NCI-H1105 treated with DMSO at 0.1 percent for 48 hours (cell line): ENCODE measurements at places on chromosomes 12 and 14.

DNA sequence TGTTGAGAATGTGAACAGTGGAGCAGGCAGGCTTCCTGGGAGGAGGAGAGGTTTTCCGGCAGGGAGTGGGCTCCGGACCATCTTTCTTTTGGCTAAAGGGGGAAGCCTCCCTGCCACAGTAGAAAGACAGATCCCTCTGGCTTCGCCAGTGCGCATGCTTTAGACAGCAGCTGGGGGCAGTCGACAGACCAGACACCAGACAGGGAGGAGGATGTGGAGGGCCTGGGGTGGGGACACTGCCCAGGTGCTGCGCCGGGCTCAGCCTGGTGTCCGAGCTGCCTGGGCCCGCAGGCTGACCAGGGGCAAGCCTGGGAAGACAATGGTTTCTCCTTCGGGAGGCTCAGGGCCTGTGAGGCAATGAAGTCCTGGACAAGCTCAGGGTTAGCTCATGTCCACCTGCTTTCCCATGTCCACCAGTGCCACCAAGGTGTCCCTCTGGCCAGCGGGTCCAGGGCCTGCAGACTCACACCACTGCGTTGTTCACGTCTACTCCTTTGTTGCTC lies 67.3 kb downstream of the PRIMA1 start:
- no peak for DNase-seq

DNA sequence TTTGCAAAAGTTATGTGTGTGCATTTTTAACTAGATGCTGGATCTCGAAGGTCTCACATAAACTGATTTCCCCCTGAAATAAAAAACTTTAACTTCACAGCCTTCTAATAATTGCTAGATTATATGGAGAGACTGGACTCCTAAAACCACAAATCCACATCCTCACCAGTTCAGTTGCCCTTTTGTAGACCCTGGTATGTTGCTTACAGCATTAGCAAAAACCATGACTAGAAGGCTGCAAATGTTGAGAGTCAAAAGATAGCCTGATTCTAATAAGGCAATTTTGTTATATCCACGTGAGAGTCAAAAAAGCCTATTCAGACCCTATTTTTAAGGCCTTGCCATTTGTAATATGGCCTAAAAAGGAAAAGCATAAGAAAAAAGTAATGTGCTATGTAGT lies 37.4 kb downstream of the RASSF8 start:
- DNase-seq: no peak

DNA sequence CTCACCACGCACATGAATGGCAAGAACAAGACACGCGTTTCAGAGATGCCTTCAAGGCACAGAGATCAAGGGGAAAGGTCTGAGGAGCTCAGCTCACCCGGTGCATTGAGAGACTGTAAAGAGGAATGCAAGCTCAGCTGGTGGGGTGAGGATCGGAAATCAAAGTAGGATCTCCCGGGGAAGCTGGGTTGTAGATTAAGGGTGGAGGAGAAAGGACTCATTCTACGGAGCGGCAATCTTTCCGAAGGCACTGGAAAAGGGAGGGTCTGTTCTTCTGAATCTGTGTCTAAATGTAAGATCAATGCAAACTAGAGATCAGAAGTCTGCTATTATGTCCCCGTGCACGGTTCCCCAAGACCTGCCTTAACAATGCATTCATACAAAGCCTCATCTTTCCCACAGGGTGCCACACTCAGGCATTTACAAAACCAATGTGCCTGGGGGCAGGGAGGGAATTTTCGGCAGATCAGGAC lies 41.6 kb upstream of the PYGL start:
- DNase-seq: no peak

GRCh38 chr14:36767603-36768281 lies 106.1 kb downstream of the PAX9 start:
- peak; percentile 71 for DNase-seq

- DNase-seq: no peak
Measured at GRCh38 chr14:61476105-61476753, 154.8 kb downstream of the PRKCH start.

DNA sequence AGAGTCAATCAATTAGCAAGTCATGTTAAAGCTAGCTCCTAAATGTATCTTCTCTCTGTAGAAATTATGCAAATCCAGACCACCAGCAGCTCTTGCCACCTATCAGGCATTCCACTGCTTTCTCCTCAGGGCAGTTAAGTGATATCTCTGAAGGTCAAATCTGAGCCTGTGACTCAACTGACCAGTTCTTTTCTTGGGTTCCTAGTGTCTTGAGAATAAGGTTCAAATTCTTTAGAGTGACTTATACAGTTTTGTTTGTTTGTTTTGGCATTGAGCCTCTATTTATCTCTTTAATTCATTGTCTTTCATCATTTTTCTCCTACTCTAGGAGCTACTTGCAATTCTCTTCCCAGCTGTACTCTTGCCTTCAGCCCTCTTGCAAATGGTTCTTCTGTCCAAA lies 2.5 kb upstream of the LRIG3 start:
- DNase-seq: no peak

GRCh38 chr12:40222247-40222646 lies 2.5 kb upstream of the LRRK2 start:
- DNase-seq: no peak

DNA sequence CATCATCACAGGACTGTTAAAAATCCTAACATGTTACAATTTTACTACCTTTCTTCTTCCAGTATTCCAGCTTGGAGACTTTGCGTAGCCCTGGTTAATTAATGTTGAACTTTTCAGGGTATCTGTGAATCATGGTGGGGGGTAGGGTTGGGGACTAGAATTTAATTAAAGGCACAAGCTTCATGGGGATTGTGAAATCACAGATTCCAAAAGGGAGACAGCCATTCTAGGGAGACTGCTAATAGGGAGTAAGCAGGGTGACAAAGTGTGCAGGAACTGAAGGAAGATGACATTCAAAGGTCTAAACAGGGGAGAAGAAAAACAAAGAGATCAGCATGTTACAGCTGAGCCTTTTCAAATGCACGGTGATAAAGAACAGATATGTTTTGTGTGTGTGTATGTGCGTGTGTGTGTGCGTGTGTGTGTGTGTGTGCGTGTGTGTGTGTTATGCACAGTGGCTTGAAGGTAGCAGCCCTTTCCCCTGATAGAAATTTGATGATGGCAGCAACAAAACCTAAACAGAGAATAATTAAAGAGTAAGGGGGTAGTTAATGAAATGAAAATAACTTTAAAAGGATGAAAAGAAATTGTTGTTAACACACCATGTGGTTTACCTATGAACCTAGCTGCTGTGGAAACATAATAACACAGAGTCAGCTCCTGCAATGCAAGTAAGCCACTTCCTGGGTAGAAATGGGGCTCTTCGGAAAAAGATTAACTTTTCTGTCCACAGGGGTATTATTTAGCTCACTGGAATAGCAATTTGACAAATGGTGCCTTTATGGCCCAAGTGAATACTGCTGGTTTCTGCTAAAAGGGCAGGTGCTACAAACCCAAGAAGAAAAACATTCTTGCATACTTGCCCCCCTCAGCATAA lies 581.7 kb downstream of the DIO2 start:
- DNase-seq: no peak

- DNase-seq: peak; percentile 98
Measured at GRCh38 chr14:77032844-77033621, 4.5 kb upstream of the IRF2BPL start.

- DNase-seq: no peak
Measured at GRCh38 chr14:99753225-99754140, 39.7 kb upstream of the EML1 start.

DNA sequence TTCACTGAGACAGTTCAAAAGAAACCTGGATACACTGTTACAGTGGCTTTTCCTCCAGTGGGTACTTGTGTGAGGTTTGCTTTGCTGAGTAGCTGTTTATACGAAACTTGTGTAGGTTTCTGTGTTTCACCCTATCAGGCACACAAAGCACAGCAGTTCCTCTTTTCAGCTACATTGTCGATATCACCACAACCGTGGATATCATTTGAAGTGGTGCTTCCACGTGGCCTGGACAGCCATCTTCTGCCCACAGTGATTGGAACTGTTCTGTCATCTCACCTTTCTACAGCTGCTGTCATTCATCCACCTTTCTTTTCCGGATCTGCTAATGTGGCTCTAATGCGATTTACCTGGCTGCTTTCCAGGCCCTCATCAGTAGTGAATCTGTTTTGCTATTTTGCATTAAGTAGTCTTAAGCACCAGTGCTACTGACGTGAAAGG lies 368.8 kb downstream of the SYT1 start:
- DNase-seq: peak; percentile 98

DNA sequence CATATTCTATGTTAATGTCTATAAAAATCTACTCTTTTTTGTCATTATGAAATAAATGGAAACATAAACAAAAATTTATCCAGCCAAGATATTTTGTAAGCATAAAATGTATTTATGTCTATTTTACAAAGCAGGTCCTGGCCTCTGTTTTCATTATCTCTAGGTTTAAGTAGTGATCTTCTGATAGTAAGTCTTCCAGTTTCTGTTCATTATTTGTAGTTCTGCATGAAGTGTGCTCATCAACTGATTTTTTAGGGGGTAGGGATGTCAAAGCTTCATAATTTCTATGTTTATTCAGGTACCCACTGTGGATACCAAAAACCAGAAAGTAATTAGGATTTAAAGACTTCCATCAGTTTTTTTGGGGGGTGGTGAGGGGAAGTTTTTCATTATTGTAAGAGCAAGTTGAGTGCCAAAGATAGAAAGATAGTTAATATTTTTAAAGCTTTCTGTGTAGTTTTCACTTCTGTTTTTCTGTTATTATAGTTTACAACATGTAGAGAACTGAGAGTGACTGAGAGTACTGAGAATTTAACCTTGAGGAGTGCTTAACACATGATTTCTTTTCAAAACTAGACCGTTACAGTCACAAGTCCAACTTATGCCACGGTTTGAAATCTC lies 30.6 kb upstream of the LMO3 start:
- no peak for DNase-seq

DNA sequence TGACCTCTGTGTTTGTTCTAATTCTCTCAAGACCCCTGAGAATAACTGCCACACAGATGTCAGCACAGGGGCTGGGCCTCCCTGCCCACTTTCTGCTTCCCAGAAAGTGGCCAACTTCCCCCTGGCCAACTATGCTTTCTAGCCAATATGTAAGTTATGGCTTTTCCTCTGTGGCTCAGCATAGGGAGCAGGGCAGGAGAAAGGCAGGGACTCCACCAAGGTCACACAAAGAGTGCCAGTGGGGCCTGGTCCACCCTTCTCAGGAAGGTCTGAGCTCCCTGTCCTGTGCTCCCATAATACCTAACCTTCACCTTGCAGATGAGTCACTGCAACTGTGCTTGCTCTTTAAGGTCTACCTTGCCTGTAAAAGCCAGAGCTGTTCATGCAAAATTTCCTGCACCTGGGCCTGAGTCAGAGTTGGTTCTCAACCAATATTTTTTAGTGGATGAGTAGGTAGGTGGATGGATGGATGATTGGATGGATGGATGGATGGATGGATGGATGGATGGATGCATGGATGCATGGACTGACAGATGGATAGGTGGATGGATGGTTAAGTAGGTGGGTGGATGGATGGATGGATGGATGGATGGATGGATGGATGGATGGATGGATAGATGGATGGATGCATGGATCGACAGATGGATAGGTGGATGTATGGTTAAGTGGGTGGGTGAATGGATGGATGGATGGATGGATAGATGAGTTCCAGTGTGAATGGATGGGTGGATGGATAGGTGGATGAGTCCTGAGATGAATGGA lies 64.2 kb downstream of the DIO3 start:
- no peak for DNase-seq

DNA sequence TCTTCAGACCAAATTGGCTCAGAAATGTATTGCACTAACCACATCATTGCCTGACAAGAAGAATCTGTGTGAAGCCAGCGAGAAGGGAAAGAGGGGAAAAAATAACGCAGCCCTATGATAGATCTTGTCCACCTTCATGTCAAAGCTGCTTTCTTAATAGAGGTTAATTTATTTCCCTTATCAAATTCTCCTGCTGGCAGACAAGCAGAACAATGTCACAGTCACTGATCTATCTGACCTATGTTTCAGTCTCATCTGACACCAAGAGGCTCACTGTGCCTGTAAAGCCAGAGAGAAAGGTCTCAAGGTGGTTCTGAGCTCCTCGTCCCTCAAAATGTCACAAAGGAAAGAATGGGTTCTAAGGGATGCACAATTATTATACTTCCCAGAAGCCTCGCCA lies 190.2 kb upstream of the NOS1 start:
- DNase-seq: no peak

DNA sequence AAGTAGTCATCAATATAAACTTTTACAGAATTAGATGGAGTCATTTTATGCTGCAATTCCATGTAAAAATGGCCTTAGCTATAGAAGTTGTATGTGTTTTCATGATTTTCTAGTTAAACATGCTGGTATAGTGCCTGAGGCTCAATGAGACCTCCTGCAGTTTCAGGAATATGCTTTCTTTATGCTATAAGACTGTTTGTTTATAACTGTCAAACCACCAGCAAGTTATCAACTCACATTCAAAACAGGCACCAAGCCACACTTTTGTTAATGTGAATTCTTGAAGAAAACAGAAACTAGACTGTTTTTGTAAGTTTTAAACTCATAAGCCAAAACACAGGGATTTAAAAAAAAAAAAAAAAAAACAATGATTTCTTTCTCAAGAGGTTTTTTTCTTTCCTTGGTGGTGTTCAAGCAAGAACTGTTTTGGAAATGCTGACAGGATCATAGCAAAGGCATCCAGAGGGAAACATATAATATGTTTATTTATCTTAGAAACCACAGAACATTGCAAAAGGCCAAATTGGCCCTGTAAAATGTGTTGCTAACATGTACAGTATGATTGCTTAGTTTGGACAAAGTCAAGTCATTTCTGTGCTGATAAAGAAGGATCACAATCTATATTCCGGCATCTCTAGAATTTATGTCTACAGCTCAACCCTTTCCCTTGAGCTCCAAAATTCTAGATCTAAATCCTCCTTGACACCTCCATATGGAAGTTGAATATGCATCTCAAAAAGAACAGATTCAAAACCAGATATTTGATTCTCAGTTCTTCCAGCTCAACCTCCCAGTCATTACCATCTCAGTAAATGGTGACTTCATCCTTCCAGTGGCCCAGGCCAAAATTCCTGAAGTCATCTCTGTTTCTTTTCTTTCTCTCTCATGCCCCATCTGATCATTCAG lies 29.0 kb upstream of the LUM start:
- no peak for DNase-seq

- DNase-seq: no peak
Measured at GRCh38 chr14:68727315-68728047, 65.4 kb downstream of the ZFP36L1 start.

DNA sequence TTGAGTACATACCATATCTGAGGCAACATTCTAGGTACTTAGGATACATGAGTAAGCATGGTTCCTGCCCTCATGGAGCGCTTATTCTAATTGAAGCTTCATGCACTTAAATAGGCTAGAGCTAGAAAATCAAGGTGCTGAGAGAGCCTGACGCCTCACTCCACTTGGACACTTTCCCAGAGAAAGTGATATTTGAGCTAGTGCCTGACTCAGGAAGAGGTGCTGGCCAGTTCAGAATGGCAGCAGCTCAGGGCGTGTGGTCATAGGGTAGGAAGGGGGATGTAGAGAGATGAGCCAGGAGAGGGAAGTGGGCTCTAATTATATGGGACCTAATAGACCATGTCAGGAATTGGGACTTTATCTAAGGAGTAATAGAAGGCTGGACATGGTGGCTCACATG lies 33.3 kb downstream of the TULP3 start:
- DNase-seq: no peak

DNA sequence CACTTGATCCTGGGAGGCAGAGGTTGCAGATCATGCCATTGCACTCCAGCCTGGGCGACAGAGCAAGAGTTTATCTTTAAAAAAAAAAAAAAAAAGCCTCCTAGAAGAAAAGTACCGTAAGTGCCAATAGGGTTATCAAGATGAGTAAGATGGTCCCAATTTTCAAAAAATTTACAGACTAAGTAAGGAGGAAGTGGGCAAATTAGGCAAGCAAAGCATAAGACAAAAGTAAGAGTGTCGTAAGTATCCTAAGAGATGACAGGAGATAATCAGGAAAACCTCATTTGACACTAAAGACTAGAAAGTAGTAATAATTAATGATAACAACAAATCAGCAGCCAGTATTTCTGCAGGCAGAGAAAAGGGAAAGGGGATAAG lies 12.2 kb downstream of the PYM1 start:
- DNase-seq: no peak
